CD4-positive, alpha-beta T cell treated with Interleukin-15 for 4 hours (primary cell): ENCODE measurements at places on chromosomes 12 and 14.

DNA sequence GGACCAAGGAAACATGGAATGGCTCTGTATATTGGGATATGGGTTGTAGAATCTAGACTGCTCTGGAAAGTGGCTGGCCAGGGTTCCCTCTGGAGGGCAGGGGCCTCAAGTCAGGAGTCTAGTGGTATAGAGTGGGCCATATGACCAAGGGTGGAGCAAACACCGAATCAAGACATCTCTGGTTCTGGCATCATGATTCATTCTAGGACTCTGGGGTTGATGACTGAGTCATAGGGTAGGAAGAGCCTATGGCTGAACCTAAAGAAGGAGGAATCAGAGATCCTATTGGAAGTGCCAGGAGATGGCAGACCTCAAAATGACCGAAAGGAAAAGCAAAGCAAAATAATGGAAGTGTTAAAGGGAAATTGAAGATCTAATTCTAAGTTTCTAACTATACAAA, 356.4 kb upstream of the PRICKLE1 start:
- DNase-seq = no peak

- DNase-seq = no peak
These were observed 191.8 kb downstream of the BMP4 start for GRCh38 chr14:53764846-53765245.

DNA sequence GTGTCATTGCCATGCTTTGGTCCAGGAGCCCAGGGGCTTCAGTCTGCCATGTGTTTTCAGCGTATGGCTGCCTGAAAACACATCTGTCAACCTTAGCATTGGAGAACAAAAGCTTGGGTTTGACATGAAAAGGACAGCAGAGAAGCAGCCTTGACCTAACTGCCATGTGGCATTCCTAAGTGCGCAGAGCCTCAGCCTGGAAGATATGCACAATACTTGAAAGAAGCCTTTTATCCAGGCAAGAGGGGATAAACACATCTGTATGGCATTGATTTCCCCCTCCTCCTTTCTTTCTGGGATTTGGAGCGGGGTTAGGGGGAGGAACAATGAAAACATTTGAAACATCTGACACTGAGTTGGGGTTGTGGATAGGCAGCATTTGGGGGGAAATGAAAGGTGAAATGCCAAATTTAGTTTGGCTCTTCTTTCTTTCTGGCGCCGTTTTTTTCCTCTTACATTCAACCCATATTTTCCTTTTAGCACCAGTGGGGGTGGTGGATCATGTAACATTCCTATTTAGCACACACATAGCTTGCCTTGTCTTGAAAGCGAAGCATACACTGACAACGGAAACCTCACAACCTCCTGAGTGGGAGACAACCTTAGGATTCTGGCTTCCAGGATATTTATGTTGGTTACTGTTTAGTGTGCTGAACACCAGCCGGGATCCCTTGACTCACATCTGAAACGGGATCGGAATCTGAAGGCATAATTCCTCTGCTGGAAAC, 177.0 kb downstream of the C12orf75 start:
- no peak for DNase-seq

DNA sequence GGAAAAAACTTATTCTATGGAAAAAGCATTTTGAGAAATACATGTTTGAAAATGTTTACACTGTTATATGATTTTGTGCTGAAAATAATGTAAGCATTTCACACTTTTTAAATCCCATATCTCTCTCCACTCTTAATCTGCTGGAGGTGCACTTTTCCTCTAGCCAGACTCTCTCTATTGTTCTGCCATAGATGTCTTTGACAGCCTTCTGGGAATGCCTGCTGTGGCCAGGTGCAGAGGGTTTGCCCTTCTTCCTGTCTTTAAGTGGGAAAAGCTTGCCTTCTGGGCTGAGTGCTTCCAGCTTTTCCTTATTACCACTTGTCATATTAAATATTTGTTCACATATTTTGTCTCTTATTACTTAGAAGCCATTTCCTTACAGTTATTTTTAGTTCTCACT, 60.1 kb upstream of the PPM1H start:
- DNase-seq = no peak

- DNase-seq = no peak
These were observed 84.9 kb upstream of the ADAMTS20 start for GRCh38 chr12:43636725-43637463.

DNA sequence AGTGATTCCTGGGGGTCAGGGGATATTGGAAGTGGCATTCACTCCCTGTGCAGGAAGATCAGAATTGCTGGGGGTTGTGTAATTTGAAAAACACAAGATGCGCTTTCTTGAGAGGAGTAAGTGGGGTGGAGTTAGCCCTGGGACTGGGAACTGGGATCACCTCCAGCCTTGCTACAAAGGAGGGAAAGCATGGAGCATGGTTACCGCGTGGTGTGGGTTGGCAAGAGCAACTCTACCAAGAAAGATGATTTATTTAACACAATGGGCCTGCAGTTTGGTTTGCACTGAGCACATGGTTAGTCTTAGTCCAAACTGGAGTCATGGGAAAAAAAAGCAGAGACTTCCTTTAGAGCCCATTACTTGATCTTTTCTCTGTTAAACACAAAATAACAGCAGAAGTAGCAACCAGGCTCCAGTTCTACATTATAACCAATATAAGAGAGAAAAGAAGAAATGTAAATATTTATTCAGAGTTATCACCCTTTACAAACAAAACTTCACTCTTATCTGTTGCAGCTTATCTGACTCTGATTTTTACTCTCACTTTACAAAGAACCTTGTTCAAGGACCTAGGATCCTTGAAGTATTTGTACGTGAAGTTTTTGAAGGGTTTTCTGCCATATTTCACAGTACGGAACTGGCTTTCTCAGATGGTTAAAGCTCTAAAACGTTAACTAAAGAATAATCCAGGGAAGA, 2.1 kb upstream of the NIN start:
- DNase-seq = no peak

DNA sequence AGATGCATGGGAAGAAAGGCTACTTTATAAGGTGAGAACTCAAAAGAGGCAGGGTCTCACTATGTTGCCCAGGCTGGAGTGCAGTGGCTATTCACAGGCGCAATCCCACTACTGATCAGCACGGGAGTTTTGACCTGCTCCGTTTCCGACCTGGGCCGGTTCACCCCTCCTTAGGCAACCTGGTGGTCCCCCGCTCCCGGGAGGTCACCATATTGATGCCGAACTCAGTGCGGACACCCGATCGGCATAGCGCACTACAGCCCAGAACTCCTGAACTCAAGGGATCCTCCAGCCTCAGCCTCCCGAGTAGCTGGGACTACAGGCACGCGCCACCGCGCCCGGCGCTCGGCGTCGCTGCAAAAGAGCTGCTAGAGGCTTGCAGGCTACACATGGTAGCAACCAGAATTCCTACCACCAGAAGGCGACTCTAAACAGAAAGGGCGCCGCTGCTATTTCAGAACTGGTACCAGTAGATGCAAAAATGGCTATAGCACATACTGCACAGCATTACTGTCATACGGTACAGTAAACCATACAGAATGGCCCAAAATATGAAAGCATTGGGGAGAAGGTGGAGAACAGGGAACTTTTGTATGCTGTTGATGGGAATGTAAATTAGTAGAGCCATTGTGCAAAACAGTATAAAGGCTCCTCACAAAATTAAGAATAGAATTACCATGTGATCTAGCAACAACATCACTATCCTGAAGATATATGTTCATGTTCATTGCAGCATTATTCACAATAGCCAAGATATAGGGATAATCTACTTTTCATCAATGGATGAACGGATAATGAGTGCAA, 1.2 kb upstream of the NEMF start:
- peak; percentile 82 for DNase-seq

GRCh38 chr12:4932576-4932975, 22.9 kb downstream of the KCNA1 start:
- DNase-seq = no peak

DNA sequence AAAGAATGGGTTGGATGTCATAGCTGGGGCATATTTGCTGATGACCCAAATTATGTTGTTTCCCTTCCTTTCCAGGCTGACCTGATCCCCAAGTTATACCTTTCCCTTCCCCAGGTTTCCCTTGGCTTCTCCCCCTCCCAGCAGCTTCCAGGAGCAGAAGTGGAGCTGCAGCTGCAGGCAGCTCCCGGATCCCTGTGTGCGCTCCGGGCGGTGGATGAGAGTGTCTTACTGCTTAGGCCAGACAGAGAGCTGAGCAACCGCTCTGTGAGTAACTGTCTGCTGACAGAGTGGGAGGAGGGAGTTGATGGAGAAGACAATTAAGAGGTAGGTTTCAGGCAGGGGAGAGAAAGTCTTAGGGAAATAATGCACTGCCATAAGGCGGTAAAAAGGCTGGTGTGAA, 25.0 kb downstream of the A2ML1 start:
- no peak for DNase-seq

GRCh38 chr14:88933191-88933590, 108.7 kb downstream of the TTC8 start:
- no peak for DNase-seq

DNA sequence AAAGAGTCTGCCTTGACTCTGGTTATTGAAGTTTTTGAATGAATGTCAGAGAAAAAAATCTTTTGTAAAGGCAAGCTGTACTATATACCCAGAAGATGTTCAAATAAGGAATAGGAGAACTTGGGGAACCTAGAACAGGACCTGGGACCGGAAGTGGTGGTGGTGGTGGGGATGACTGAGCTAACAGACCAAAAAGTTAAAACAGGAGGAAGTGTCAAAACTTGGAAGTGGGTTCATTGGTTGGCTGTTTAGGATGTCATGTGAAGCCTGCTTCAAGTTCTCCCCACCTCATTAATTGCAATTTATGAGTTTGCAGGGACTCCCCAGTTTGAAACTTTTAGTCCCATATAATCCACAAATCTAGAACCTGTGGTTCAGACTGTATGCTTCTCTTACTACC, 26.2 kb downstream of the PLXNC1 start:
- DNase-seq = no peak

GRCh38 chr12:54660320-54660962, 12.3 kb upstream of the DCD start:
- no peak for DNase-seq

DNA sequence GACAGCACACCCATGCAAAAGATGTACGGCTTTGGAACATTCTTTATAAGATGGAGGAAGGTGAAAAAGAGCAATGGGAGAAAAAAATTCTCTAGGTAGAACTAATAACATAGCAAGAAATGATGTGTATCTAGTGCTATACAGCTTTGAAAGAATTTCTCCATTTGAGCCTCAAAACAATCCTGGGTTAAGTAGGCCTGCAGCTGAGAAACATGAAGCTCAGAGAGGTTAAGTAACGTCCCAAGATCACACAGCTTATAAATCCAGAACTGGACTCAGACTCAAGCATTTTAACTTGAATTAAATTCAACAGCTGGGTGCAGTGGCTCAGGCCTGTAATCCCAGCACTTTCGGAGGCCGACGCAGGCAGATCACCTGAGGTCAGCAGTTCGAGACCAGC, 32.9 kb downstream of the TTC7B start:
- DNase-seq = no peak

GRCh38 chr12:77816196-77816595, 14.5 kb upstream of the NAV3 start:
- DNase-seq = no peak

GRCh38 chr14:47857646-47858045, 182.2 kb upstream of the MDGA2 start:
- DNase-seq = no peak

- DNase-seq = no peak
These were observed 120.3 kb downstream of the VRK1 start for GRCh38 chr14:96917442-96917963.

GRCh38 chr14:42980419-42980818, 1373.7 kb downstream of the LRFN5 start:
- no peak for DNase-seq

GRCh38 chr14:73744874-73745529, 30.8 kb upstream of the PNMA1 start:
- DNase-seq = no peak

DNA sequence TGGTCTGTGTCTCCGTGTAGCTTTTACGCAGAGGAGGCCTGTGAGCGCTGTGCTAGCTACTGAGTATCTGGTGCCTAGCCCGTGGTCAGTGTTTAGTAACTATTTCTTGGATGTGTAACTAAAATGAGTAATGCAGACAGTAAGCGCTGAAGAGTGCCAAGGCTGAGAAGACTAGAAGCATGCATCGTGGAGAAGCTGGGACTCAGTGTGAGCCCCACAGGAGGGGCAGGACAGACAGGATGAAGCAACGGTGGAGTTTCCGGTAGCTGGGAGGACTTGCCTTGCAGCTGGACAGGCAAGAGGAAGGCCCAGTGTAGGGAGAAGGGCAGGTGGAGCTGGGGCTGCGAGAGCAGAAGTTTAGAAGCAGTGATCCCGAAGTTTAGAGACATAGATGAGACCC, 233.4 kb upstream of the FKBP4 start:
- DNase-seq = no peak

DNA sequence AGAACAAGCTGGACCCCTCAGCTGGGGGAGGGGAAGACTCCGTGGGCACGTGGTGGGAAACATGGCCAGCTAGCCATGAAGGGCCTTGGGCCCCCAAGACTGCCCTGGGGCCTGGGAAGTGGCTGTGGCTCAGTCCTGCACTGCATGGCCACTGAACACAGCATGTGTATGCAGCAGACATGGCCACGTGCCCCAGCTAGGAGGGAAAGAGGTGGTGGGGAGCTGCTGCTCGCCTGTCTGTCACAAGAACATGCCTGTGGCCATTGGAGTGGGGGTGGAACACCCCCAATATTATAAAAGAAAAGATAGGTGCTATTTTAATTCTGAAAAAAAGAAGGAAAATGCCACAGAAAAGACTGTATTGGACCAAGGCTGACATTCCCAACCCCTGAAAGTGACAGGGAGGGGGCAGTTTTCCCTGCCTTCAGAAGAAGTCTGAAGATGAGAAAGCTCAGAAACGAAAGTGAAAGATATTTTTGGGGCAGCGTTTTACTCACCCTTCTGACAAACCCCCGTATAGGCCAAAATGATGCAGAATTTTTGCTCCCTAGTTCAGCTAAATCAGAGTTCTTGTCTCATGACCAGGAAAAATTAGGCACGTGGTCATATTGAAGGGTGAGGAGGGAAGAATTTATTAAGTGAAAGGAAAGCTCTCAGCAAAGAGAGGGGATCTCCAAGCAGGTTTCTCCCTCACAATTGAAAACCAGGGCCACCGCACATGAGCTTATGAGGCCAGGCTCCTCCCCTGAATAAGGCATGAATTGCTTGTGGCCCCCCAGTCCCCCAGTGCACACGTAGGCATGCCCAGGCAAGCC, 35.2 kb upstream of the PCNX1 start:
- peak; percentile 37 for DNase-seq

GRCh38 chr14:50607181-50607580, 47.2 kb downstream of the ATL1 start:
- DNase-seq = no peak

GRCh38 chr12:48001505-48002413, 2.5 kb downstream of the COL2A1 start:
- DNase-seq = no peak

DNA sequence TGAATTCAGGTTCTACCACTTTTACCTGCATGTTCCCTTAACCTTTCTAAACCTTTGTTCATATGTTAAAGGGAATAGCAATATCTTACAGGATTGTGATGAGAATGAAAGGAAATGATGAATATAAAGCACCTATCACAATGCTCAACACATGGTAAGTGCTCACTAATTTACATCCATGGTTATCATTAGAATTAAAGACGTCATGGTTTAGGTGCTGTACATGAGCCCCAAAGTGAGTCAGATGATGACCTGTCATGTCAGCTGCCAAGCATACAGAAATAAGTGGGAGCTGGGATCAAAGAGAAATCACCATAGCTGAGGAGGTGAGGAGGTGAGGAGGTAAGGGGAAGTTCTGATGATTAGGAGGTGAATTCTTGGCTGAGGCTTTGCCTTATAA, 135.9 kb upstream of the ATP2B1 start:
- no peak for DNase-seq

GRCh38 chr12:22459838-22460490, 84.4 kb downstream of the C2CD5 start:
- DNase-seq = peak; percentile 60
